Glutamatergic neuron (in vitro differentiated cells): ENCODE measurements at places on chromosomes 5 and 9.

DNA sequence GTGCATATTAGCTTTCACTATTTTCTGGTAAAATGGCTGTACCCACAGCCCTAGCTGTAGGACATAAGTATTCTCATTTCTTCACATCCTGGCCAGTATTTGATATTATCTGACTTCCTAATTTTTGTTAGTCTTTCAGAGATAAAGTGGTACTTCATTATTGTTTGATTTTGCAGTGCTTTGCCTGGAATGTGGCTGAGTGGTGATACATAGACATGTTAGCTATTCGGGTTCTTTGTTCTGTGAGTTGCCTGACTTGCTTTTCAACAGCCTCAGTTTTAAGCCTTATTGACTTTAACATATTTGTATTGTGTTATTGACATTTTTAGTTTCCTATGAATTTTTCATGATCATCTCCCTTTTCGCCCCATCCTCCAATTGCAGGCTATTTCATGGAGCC, 161.1 kb downstream of the GABBR2 start:
- DNase-seq = no peak

DNA sequence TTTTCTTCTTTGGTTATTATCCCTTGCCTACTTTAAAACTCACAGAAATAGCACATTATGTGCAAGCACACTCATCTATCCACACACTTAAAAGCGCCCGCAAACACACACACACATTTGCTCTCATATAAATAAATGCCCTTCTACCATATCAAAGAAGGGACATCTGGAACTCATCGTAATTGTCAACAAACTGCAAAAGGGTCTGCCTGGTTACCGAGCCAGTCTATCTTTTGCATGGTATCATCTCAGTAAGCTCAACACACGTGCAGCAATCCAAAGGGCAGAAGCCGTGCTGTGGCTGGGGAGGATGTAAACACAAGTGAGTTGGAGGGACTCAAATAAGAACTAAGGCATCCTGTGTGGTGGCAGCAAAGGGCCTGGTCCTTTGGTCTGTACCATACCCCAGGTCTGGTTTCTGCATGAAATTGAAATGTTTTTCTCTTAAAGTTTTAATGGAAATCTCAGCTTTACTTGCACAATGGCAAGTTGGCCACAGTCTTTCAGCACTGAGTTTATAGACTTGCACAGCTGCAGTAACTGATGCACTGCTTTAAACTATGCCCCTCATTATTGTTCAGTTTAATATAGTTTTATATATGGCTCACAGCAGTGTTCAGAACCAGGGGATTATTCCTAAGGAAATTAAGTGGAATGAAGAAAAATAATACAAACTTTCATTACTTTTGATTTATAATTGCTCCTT, 331.0 kb downstream of the ADAMTS6 start:
- no peak for DNase-seq

GRCh38 chr9:88747768-88748167, 212.8 kb downstream of the NXNL2 start:
- no peak for DNase-seq

DNA sequence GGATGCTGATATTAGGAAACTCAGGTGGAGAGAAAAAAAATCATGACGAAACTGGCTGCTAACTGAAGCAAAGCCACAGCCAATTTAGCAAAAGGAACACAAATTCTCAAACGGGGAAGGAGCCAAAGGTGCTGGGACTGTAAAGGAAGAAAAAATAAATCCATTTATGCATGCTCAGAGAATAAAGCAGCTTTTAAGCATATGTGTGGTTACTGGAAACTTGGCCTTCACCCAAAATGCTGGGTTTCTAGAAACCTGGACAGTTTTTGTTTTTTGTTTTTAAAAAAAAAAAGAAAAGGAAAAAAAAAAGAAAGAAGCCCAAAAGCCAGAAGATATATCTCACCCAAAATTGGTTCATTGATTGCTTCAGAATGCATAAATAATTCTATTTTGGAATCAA, 8.0 kb downstream of the WHRN start:
- no peak for DNase-seq

- no peak for DNase-seq
These were observed 354.4 kb downstream of the ADAMTS6 start for GRCh38 chr5:65127161-65127901.

DNA sequence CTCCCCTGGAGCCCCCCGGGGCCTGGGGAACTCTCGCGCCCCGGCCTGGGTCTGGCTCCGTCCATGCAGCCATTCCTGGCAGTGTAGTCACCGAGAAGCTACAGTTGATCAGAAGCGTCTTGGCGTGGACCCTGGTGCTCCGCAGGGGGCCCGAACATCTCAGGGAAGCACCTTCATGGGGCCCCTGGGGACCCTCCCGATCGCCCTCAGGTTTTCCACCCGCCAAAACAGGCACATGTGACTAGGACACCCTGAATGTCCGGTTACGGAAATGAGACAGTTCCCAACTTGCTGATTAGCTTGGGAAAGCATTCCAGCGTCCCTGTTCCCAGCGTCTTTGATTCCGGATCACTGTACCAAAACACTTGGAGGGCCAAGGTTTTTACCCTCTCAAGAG, 472 bp downstream of the FBXO4 start:
- DNase-seq = no peak

GRCh38 chr9:73182928-73183327, 31.3 kb downstream of the ANXA1 start:
- no peak for DNase-seq
